Right lobe of liver (tissue), 6 donors: ENCODE measurements at places on chromosomes 3 and 15.

- no peak for DNase-seq
Observed at GRCh38 chr3:98433764-98434163, 29.2 kb upstream of the OR5K1 start.

DNA sequence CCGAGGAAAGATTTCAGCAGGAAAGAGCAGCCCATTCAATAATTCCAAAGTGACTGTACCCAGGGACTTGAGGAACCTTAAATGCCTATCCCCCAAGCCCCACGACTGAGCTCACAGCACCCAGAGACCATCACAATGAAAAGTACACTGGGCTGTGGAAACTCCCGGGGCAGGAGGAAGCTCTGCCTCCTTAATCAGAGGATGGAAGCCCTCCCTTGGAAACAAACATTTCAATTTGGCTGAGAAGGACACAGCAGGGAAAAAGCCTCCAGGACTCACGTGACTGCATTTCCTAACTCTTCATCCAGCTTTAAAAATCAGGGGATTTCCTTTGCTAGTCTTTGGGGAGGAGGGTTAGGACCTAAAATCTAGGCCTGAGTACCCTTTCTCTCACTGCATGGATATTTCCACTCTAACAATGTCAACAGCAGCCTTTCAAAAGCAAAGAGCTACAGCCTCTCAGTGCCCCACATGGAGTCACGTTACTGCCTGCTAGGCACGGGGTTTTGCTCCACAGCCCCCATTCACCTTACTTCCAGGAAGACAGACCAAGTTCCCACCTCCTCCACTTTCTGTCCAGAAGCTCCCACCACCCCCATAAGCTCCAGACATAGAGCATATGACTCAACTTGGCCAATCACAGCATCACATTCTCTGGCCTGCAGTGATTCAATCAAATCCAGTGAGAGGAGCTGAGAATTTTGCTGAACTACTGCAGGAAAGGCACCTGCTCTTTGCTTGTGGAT, 68.9 kb upstream of the WNT5A start:
- DNase-seq: no peak

DNA sequence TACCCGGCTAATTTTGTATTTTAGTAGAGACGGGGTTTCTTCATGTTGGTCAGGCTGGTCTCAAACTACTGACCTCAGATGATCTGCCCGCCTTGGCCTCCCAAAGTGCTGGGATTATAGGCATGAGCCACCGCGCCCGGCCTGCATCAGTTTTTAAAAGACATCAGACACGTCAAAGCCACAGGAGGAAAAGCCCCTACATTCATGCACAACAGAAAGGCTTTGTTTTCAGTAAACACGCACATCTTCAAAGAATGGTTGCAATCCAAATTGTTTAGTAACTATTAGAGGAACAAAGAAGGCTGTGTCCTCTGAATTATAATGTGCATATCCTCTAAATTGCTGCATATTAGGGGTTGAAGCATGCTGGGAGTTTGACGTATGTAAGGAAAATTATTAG, 53.3 kb downstream of the BTD start:
- no peak for DNase-seq

DNA sequence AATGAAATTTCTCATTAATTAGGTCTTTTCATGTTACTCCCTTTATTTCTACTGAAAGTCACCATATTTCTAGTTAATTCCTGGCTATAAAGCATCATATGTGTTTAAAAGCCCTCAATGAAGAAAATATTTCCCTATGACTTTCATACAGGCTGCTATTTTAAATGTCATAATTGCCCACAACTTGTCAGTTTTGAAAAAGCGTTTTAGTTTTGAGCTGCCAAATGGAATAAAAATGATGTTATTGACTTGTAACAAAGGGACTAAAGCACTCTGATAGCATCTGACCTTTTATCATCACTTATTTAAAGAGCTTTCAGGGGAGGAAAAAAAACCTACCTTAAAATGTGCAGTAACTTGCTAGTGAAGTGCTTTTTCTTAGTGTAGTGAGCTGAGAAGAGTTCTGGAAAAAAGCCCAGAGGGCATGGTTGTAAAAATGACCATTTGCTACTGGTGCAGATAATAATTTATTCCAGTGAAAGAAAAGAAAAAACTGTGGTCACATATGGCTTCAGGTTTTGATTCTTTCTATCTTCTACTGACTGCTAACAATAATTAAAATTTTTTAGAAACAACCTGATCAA, 877.2 kb downstream of the CADM2 start:
- DNase-seq: no peak

- DNase-seq: no peak
Observed at GRCh38 chr15:99909592-99910295, 176.5 kb upstream of the LYSMD4 start.

DNA sequence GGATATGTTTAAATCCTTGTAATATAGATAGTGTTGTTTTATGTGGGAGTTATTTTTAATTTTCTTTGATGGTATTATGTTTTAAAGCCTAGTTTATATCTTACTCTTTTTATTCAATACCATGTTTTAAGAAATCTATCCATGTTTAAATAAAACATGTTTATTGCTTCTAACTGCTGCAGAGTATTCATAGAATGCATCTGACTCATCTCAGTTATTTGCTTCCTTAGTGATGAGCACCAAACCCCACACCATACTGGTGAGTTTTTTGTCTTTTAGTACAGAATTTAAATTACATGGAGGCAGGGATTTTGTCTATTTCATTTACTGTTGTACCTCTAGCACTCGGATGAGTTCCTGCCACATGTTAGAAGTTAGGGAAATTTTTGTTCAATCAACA, 209.2 kb downstream of the NSUN3 start:
- DNase-seq: no peak

- DNase-seq: no peak
Observed at GRCh38 chr15:99328106-99329072, 77.1 kb downstream of the LRRC28 start.

DNA sequence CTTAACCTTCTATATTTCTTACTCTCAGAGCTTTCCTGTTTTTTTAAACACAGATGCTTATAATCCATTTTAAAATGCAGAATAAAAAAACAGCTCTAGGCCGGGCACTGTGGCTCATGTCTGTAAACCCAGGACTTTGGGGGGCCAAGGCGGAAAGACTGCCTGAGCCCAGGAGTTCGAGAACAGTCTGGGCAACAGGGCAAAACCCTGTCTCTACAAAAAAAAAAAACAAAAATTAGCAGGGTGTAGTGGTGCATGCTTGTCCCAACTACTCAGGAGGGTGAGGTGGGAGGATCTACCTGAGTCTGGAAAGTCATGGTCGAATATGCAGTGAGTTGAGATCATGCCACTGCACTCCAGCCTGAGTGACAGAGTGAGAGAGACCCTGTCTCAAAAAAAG, 15.5 kb downstream of the SMARCC1 start:
- DNase-seq: no peak

- DNase-seq: no peak
Observed at GRCh38 chr3:13078163-13078905, 5.1 kb upstream of the IQSEC1 start.
